MG63 (cell line): ENCODE measurements at places on chromosomes 2 and 18.

DNA sequence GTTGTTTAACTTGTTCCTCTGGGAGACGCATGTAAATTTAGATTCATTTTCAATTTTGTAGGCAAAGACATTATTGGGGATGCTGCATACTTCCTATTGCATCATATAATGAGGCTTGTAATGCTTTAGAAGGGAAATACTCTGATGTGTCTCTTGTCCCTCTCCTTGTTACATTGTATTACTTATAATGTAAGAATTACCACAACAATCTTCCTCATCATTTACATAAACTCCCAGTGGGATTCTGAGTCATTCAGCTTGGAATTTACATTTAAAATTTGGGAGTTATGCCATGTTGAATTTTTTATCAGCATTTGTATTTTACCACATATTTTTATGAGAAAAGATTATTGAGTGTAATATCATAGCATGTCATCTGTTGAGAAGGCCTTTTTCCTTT lies 963.4 kb upstream of the NRXN1 start:
- no peak for DNase-seq

DNA sequence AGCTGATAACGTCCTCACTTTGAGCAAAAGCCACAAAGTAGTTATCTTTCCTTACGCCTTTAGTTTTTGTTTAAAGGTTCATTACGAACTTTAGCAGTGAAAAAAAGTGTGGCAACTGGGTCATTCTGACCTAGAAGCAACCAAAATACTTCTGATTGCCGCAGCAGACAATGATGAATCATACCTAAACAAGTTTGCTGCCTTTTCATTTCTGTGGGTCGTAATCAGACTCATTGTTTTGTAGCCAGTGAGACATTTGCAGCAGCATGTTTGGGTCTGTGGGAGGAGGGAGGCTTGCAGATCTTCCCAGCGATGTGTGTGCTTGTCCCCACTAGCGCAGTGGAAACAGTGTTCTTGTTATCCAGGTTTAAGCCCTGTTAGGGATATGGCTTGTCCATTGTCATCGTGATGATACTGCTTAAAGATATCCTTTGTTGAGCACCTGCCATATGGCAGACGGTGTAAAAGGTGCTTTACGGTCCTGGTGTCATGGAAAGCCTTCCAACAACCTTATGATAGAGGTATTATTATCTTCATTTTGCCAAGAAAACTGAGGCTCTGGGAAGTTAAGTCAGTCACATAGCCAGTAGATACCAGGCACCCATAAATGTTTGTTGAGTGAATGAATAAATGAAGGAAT lies 1.3 kb upstream of the GREB1 start:
- no peak for DNase-seq

DNA sequence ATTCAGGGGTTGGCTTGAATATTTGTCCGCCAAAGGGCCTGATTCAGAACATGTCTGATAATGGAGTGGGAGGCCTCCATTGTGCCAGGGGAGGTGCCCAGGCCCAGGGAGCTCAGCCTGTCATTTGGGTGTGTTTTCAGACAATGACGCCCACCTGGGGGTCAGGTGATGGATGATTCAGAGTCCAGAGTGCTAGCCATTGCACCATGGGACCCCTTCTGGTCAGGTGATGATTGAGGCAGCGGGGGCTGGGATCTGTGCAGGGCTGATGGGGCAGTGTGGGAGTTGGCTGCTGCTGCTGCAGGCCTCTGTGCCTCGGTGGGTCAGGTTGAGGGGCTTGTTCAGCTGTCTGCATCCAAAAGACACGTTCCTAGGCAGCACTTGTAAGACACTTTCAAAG lies 8.3 kb upstream of the ARHGEF4 start:
- no peak for DNase-seq

DNA sequence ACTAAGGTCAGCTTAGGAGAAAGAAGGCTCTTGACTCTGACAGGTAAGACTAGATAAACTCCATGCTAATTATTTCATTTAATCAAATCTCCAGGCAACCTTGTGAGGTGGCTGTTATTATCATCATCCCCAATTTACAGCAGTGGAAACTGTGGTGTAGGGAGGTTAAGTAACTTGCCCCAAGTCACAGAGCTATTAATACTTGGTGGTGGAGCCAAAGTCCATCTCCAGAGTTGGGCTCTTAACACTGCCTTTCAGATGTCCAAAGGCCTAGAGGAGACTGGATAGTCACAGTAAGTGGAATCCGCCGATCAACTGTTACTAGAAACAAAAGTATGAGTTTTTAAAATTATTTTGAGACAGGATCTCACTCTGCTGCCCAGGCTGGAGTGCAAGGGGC lies 46.6 kb upstream of the SP3 start:
- DNase-seq = no peak

DNA sequence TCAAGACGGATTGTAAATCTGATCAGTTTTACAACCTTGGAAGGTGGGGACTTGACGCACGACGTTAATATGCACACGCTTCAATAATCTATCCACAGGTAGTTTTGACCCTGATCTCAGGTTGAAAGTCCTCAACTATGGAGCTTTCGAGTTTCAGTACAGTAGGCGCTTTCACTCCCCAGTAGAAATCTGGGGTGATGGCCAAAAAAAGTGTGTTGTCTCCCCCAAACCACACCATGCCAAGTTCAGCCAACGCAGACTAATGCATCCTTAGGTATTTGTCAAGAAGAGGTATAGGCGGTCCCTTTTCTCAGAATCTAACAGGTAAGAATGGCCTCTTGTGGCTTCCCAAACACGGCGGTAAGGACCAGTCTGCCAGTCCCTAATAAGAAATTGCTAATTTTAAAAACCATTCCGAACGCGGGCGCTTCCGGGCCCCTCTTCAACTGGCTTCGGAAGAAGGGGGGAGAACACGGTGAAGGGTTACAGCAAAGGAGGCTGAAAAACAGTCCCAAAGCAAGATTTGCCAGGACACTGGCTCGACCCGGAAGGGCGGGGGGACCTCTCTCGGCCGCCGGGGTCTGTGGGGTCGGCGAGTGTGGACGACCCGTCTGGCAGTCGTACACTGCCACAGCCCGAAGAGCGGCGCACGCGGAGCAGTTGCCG lies 659 bp downstream of the FAM210A start:
- DNase-seq = no peak

- DNase-seq = no peak
Observed at GRCh38 chr18:25457126-25457525, 105.2 kb upstream of the ZNF521 start.

DNA sequence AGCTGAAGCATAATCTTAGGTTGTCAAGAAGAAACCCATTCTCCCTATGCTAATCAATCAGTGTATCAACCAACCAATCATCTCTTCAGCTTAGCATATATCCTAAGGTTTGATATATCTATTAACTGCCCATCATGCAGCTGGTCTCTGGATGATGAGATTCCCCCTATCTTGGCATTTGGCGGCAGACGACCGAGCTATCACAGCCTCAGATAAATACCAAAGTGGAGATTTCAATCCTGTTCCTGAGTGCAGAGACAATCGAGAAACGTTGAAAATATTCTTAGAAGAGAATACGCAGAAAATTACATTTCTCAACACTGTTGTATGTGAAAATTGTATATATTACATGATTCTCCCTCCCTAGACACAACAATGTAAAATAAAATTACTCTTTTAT lies 259.0 kb upstream of the SIX3 start:
- DNase-seq = no peak

GRCh38 chr18:57864615-57865121 lies 61.6 kb upstream of the ATP8B1 start:
- DNase-seq = no peak

DNA sequence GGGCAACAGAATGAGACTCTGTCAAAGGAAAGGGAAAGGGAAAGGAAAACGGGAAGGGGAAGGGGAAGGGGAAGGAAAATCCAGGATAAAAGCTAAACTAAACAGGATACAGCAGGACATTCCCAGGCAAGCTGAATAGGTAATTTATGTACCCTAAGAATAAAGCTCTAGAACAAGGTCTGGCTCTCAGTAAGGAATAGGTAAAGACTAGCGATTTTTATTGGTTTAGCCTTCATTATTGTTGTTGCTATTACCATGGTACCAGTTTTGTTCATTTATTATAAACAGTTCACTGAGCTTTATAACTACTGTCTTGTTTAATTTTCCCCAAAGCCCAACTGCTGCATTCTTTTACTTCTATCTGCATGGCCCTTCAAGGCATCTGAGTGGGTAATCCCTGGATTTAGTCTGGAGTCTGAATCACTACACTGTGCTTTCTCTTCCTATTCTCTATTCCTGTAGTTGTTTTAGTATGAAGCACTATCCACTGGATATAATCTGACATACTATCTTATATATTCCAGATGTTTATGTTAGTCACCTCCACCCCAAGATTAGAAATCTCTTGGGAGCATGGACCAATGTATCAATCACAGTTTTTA lies 127.1 kb upstream of the TANK start:
- peak; percentile 16 for DNase-seq

DNA sequence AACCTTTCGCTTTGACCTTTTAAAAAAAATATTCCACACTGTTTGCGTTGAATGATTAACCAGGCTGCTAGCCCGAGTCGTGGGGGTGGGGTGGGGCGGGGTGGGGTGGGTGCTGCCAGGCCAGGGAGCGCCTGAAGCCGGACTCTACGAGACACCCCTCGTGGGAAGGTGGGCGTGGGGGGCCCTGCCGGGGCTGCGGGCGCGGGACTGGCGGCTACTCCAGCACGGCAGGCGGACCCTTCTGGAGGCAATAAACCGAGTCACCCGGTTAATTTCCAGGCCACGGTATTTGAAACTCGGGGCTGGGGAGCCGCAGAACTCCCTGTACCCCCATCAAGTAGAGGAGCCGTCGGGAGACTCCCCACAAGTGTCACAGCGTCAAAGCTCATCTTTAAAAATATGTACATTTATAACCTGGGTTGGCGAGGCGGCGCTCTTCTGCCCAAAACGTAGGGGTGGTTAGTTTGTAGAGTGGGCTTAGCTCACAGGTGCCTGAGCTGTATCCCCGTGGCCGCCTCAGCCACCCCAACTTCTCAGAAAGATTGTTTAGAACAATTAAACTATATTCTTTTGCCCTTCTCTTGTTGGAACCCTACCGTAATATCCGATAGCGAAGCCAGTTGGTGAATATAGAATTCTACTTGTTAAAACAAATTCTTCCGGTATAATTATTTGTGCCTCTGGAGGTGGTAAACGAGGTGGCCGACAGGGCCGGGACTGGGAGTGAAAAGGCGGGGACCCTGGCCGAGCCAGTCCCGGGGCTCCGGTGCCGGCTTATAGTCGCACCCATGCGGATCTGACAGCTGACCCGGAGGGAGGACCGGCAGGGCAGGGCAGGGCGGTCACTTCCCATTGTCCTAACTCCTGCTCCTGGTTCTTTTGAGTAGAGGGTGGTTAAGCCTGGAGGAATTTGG lies 1.4 kb downstream of the B3GNT2 start:
- peak; percentile 27 for DNase-seq

DNA sequence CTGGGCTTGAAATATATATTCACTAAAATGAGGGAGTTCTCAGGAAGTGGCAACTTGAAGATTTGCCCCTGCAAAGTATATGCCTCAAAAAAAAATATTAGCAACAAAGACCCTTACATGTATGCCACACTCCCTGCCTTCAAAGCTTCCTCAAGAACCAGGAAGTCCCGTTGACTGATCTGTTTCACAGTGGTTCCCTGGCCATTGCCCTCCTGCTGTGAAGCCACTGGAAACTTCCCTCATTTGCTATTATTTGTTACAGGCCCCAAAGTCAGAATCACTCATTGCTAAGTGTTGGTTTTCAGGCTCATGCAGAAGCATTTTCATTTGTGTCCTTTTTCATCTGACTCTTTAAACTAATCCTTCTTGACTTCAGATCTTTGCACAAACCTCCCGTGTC lies 421.5 kb downstream of the ZNF521 start:
- no peak for DNase-seq

DNA sequence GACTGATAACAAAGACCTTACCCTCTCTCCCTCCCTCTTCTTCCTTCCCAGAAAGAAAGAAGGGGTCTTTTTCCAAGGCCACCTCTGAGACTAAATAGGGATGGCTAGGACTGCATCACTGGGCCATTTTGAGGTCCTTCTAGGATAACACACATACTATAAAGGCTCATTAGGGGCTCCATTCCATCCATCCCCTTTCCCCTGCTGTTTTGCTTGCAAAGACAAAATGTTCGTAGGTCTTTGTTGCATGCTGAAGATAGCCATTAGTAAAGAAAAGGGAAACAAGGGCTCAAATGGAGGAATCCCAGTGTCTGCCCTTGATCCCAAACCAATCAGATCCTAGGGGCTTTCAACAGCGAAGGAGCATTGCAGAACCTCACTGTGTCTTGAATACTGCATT lies 344.3 kb downstream of the CYP26B1 start:
- no peak for DNase-seq

- DNase-seq = peak; percentile 23
Observed at GRCh38 chr18:54127759-54128378, 96.6 kb downstream of the MBD2 start.

- DNase-seq = no peak
Observed at GRCh38 chr2:211454679-211455078, 898.3 kb downstream of the CPS1 start.

- DNase-seq = no peak
Observed at GRCh38 chr2:40658941-40659340, 207.1 kb upstream of the SLC8A1 start.

- DNase-seq = no peak
Observed at GRCh38 chr2:86747711-86748639, 27.9 kb downstream of the RMND5A start.

DNA sequence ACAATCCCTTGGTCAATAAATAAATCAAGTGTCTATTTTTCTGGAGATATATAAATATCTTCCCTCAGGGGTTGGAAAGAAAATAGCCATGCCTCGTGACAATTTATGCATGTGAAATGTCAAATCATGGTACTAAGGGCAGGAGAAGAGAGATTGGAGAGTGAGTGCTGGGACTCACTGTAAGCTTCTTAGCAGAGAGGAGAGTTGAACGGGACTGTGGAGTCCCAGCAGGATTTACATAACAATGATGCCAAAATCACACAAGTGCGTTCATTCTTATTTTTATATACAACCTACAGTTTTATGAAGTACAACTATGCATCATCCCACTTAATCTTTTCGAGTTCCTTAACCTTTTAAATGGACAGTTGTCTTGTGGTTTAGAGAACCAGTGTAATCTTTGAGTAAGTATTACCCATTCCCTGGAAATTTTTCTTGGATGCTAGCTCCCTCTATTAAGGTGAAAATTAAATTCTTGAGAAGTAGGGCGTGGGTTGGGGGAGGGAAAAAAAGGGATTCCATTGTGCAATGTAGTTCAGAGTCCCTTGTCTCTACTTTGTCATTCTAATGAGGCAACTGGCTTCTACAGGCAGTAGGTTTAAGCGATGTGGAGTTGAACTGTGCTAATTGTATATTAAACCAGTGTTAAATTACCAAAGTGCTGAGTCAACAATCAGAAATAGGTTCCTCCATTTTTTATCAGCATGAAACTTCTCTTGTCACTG lies 143.6 kb upstream of the EPHA4 start:
- DNase-seq = no peak

GRCh38 chr2:157735532-157735931 lies 106.9 kb upstream of the ACVR1C start:
- no peak for DNase-seq

GRCh38 chr2:42457011-42457410 lies 36.8 kb downstream of the KCNG3 start:
- DNase-seq = no peak

GRCh38 chr2:71576541-71576940 lies 123.2 kb downstream of the DYSF start:
- no peak for DNase-seq
